Stimulated activated CD4-positive, alpha-beta T cell treated with anti-CD3 and anti-CD28 coated beads, TNF-alpha, amount 100 ng/mL, for 1 hour (primary cell): ENCODE measurements at places on chromosomes 12 and 14.

DNA sequence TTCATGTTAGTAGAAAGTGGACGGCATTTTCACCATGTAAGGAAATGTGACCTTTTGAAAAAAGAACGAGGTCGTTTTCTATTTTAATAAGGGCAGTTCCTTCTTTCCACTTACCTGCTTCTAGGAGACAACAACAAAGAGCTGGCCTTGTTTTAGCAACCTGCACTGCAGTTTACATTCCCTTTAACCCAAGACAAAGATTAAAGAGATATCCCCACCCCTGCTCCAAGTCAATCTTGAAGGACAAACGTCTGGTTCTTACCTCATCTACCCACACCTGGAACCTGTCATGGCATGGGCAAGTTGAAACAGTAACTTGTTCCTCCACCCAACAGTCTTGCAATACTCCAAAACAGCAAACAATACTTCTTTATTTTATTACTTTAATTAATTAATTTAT is 32.7 kb downstream of the ZCCHC8 start:
- no peak for DNase-seq

GRCh38 chr14:104101651-104102281 is 16.3 kb downstream of the ASPG start:
- no peak for DNase-seq

GRCh38 chr12:42565633-42566032 is 23.9 kb downstream of the PRICKLE1 start:
- DNase-seq: no peak

DNA sequence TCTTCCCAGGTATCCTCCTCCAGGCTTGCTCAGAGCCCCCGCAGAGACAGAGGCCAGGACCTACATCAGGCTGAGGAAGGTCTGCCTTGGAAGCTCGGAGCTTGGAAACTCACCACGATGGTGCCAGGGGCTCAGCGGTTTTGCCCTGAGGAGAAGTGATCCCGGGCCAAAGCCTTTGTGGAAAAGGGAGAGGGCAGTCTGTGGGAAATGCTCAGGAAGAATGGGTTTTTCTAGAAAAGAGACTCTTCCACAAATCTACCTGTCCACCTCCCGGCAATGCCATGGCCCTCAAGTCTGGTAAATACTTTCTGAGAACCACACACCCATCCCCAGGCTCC is 8.0 kb downstream of the KRT2 start:
- DNase-seq: no peak

DNA sequence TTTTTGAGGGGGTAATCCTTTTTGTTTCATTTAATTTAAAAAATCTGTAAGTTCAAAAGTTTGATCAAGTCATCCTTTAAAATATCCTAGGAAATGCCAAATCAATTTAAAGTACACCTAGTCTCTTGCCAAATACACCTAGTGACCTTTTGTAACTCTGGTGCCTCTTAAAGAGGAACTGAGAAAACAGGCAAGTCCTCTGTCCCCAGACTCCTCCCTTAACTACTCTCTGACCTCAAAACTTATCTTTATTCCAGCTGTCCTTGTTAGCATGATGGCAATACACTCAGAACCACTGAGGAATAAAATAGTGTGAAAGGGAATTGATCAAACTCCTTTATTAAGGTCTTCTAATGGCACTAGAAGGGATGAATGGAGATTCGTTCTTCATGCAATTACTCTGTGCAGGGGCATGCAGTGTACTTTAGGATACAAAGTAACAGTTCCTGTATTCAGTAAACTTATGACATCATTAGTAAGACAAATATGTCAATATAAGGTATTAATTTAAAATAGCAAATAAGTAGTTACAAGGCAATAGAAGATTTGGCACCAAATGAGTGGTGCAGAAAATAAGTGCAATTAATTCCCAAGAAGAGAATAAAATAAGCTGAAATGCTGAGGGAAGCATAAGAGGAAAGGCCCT is 3.3 kb downstream of the FAR2 start:
- no peak for DNase-seq
